Activated CD8-positive, alpha-beta memory T cell treated with anti-CD3 and anti-CD28 coated beads for 4 hours (primary cell): ENCODE measurements at places on chromosomes 5 and 9.

- no peak for DNase-seq
Measured at GRCh38 chr5:120388016-120388781, 75.9 kb upstream of the PRR16 start.

DNA sequence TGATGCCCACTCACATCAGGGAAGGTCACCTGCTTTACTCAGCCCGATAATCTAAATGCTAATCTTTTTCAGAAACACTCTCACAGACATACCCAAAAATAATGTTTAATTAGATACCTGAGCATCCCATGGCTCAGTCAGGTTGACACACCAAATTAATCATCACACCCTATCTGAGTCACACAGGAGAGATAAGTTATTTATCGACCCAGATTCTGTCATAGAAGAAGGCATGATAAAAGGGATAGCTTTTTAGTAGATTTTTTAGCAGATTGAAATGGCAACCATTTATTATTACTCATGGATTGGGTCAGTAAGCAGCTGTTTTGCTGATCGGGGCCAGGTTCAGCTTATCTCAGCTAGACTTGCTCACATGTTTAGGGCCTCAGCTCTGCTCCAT, 97.8 kb upstream of the TYRP1 start:
- DNase-seq = no peak

- no peak for DNase-seq
Measured at GRCh38 chr5:135140446-135141204, 106.6 kb upstream of the PITX1 start.

DNA sequence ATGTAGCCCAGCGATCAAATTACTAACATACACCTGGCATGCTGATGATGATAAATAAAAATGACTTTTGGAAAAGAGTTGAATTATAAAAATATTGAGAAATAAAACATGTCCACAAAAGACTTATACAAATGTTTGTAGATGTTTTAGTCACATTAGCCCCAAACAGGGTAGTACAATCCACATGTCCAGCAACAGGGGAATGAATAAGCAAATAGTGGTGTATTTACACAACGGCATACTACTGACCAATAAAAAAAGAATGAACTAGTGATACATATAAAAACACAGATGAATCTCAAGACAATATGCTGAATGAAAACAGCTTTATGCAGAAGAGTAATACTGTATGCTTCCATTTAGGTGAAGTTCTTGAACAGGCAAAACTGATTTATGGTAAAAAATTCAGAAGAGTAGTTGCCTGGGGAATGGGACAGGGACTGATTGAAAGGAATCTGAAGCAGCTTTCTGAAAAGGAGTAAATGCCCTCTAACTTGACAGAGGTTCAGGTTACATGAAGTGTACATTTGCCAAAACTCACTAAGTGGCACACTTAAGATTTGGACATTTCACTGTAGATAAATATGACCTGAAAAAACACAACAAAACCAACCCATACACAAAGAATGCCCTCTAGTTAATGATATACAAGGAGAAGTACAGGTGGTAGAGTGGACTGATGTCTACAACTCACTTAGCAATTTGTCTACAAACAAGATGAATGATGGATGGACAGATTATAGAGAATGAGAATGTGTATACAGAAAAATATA, 35.4 kb downstream of the ACTL7A start:
- DNase-seq = no peak

GRCh38 chr9:447230-448025, 232.8 kb downstream of the DOCK8 start:
- peak; percentile 53 for DNase-seq

DNA sequence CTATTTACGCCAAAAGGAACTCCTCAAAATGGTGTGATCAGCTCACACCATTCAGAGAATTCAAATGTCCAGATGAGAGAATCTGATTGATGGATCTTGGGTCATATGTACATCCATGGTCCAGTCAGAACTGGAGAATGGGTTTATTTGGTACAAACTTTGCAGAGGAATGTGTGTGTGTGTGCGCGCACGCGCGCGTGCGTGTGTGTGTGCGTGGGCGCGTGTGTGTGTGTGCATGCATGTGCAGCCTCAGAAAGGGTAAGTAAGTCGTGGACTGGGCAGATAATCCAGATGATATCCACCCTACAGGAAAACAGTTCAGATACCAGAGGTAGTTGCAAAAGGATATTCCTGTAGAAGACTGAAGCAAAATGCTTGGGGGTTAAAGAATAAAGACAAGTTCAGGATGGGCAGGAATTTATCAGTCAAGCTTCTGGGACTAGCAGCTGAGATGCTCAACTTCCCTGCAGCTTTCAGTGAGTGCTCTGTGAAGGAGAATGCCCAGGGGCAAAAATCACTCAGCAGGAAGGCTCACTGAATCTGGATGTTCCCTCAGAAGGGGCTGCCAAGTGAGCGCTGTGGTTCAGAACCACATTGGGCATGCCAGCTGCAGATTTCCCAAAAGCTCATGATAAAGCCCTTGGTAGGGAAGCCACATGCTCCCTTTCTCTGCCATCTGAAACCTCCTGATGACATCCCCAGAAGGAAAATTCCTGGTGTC, 440.5 kb upstream of the SGCD start:
- no peak for DNase-seq

DNA sequence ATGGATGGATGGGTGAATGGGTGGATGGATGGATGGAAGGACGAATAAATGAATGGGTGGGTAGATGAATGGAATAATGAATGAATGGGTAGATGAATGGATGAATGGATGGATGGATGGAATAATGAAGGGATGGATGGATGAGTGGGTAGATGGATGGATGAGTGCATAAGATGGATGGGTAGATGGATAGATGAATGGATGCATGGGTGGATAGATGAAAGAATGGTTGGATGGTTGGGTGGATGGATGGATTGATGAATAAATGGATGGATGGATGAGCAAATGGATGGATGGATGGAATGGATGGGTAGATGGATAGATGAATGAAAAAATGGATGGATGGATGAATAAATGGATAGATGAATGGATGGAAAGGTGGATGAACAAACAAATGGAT, 85.2 kb downstream of the PHF2 start:
- no peak for DNase-seq

DNA sequence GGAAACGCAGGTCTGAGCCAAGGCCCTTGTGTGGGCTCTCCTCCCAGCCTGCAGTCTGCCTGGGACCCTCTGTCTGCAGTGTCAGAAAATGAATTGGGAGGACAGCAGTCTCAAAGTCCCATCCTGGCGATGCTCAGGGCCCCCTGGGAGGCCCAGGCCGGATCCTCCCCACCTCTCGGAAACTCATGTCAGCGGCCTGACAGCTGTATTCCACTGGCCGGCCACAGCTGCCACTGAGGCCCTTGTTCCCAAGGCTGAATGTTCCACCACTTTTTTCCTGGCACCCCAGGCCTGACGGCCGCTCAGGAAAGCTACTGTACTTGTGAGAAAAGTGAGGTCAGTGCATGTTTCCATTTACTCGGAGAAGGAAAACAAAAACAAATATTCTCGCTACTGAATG, 180.0 kb downstream of the FGF18 start:
- no peak for DNase-seq

GRCh38 chr5:59999056-59999455, 105.5 kb upstream of the PDE4D start:
- no peak for DNase-seq

DNA sequence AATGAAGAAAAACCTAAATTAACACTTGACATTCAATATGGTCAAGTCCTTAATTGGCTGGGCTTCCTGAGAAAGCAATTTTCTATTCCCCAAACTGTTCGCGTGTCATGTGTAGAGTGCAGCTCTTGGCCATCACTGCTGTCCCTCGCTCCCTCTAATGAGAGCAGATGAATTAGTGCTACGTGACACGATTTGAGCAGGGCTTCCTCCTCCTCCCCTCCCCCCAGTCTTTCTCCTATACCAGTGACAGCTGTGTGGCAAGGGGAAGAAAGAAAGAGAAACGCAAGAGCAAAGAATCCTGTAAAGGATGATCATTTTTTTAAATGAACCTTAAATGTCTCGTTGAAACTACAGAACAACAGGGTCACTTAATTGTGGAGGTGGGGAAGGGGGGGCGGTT, 159.6 kb downstream of the BNC2 start:
- DNase-seq = no peak

DNA sequence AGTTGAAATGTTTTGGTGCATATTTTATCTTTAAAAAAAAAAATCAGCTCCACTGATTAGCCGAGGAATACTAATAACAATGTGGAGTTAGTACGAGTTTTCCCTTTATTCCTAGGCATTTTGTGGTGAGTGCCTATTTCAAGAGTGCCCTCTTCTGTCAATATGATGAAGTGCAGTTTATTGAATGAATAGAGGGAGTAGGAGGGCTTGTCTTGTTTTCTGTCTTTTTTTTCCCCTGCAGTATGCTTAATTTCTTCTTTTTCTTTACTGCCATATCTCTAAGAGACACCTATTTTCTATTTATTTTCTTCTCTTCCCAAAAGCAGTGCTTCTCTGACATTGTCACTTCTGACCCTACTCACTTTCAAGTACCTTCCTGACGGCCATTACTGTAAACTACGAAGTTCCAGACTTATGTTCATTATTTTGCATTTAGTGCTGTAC, 169.6 kb upstream of the PITX1 start:
- no peak for DNase-seq

DNA sequence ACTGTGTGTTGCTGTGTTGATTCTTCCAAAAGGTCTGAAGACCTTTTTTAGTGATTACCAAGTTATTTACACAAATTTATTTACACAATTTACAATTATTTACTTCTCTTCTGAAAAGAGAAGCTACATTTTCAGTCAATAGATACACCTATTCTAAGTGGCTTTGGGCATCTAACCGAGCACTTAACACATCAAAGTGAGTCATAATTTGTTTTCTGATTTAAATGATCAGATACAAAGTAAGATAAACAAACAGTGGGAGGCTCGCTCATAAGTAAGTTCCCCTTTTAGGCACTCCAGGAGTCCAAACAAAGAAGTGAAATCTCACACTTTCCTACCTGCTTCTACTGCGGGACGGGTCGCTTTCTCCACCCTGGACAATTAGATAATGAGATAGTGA, 90.2 kb downstream of the APBA1 start:
- no peak for DNase-seq

DNA sequence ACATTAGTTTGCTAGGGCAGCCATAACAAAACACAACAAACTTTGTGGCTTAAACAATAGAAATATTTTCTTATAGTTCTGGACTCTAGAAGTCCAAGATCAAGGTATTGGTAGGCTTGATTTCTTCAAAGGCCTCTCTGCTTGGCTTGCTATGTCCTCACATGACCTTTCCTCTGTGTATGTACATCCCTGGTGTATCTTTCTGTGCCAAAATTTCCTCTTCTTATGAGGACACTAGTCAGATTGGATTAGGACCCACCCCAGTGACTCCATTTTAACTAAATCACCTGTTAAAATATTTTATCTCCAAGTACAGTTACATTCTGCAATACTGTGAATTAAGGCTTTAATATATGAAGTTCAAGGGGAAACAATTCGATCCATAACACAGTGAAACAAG, 168.9 kb upstream of the CCNH start:
- no peak for DNase-seq

DNA sequence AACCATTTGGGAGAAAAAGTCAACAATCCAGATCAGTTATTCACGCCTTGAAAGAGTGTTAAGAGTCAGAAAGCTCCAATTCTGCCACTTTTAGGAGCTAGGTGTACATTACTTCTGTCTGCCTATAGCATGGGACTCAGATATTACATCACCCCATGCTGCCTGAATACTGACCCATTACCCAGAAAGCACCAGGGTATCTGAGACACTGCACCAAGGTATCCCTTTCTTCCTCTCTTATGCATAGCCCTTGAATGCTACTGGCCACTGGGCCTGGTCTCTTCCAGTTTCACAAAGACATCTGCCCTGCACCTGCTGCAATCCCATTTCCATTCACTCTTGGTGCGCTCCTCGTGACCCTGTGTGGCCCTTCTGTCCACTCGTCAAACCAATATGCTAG, 2.6 kb downstream of the STRBP start:
- DNase-seq = no peak

- DNase-seq = no peak
Measured at GRCh38 chr9:37561682-37562081, 14.5 kb downstream of the FBXO10 start.

DNA sequence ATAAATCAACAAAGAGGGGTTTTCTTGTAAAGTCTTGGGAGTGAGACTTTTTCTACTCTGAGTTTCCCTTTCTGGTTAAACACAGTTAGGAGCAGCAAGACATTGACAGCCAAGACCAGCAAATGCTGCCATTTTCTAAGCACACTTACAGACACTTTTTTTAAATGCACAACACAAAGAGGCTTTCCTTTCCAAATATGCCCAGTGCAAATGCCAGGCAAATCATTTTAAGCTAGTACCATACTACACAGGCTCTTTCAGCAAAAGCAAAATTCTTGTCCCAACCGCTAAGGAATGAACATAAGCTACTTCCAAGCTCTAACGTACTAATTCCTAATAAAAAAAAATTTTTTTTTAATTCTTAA, 68.2 kb downstream of the DENND1A start:
- DNase-seq = no peak

DNA sequence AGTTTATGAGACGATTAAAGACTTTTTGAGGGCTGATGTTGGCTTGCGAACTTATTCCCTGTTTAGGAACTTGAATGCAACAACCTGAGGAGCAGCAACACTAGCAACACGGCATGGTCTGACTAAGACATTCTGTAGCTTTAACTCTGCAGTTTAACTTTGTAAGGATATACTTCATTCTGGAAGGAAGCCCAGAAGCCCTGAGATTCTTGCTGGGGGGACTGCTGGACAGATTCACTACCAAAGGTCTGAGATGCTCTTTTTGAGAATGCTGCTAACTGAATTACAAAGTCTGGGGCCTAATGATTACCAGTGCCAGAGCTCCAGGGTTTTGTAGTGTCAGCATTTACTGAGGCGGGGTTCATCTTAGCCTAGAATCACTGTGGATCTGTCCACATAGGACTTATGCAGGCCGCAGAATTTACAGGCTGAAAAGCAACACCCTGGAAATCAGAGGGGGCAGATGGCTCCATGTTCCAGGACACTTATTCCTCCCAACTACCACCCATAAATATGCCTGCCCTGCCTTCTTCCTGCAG, 537.1 kb upstream of the CDH18 start:
- DNase-seq = no peak

- no peak for DNase-seq
Measured at GRCh38 chr5:73419117-73419464, 29.5 kb downstream of the FOXD1 start.

GRCh38 chr9:101126556-101126955, 98.0 kb downstream of the PLPPR1 start:
- no peak for DNase-seq

DNA sequence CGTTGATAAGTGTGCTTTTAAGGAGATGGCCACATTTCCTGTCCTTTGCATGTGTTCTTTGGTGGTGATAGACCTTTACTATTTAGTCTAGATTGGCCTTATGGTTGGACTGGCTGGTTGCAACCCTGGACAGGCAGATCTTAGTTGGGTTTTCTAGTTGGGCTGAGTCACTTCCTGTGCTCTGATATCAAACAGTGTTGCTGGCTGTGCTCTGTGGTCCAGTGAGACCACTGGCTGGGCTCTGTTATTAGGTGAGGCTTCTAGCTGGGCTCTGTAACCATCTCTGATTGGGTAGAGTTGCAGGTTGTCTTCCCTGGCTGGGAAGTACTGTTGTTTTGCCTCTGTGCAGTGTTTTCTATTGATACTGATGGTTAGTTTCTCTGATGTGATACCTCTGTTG, 432.5 kb downstream of the LRRC70 start:
- DNase-seq = no peak
